ENCODE measurements at places on chromosomes 11 and 22. TPM values are rescaled to one million over a fixed set of nuclear protein-coding genes. Genes with fewer than 3 reads are reported as not detected.
A peak's percentile ranks its signal among the peaks of the same experiment; 100 is the strongest.

The MFRP gene
- total RNA-seq, result not detected

DNA sequence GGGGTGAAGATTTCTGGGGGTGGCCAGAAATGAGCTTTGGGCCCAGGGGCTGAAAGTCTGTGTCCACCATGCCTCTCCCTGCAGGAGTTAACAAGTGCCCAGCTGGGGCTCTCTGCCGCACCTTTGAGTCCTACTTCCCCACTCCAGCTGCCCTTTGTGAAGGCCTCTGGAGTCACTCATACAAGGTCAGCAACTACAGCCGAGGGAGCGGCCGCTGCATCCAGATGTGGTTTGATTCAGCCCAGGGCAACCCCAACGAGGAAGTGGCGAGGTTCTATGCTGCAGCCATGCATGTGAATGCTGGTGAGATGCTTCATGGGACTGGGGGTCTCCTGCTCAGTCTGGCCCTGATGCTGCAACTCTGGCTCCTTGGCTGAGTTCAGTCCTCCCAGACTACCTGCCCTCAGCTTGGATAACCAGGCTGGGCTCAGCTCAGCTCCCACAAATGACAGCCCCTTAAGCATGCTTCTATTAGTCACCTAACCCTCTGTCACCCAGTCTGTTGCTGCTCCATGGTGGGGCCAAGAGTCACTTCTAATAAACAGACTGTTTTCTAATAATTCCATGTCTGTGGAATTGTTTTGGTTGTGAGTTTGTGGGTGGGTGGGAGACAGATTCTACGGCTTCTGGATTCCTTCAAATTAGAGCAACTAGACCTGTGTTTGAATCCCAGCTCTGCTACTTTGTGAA, 3.0 kb upstream of the INPPL1 start:
- H3K4me3 ChIP-seq, result no peak overlapping the region
- peaks cover 14% of the 10 kb centered on the region for H3K27me3 ChIP-seq
- no peak for DNase-seq
- H3K36me3 ChIP-seq, result peaks cover 3% of the 10 kb centered on the region
- H3K4me1 ChIP-seq, result peaks cover 12% of the 10 kb centered on the region
- H3K27ac ChIP-seq, result no peak overlapping the region

DNA sequence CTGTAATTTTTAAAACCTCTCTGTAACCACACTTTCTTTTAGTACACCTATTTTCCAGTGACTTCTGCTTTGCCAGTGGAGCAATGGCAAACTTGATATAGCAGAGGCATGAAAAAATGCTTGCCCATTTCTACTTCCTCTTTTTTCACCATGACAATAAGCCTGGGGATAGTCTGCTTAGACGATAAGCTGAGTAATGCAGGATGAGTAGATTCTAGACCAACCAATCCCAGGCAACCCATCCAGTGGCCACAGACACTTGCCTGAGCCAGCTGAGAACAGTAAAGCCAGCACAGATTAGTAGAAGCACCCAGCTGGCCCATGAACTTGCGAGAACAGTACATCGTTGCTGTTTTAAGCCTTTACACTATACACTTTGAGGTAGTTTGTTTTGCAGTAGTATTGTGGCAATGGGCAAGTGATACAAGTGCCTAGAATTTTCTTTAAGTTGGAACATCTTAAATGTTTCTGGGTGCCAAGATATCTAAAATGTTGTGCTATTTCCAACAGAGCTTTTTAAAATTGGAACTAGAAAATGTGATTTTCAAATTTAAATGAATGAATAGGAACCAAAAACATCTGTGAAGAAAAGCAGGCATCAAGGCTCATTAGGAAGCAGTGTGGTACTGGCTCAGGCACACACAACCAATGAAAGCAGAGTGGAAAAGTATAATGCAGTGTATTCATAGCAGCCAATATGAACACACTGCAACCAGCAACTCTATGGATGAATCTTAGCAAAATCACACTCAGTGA, 37.7 kb downstream of the DDI1 start:
- no peak overlapping the region for H3K27ac ChIP-seq
- no peaks in the 10 kb centered on the region for H3K4me1 ChIP-seq
- no peak overlapping the region for H3K4me3 ChIP-seq
- H3K36me3 ChIP-seq, result no peaks in the 10 kb centered on the region

- peak overlapping the region; percentile 54 for H3K27ac ChIP-seq
- no peaks in the 10 kb centered on the region for H3K36me3 ChIP-seq
- peaks cover 46% of the 10 kb centered on the region for H3K4me1 ChIP-seq
- H3K4me3 ChIP-seq, result no peak overlapping the region
- no peaks in the 10 kb centered on the region for H3K27me3 ChIP-seq
These were observed 110.6 kb downstream of the SCN3B start for GRCh38 chr11:123543797-123544196.

DNA sequence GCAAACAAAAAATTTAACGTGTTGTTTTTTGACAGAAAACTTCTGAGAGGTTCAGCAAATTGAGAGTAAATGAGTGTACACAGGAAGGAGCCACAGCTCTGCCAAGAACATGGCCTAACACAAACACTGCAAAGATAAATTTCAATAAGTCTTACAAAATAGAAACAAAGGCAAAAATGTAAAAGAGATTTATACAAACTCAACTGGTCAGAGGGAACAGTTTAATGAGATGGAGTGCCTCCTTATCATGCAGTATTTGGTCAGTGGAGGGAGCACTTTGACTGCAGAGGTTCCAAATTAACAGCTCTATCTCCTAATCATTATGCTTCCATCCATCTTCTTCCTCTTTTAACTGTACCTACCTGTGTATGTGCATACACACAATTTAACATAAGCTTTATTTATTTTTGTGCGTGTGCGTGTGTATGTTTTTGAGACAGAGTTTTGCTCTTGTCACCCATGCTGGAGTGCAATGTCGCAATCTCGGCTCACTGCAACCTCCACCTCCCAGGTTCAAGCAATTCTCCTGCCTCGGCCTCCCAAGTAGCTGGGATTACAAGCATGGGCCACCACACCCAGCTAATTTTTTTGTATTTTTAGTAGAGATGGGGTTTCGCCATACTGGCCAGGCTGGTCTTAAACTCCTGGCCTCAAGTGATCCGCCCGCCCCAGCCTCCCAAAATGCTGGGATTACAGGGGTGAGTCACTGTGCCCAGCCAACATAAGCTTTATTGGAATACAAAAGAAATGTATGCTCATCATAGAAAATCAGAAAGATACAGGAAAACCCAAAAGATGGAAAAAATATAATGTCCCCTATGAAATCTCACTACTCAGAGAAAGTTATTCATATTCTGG, 111.9 kb downstream of the MRTFA start:
- no peak overlapping the region for H3K4me3 ChIP-seq
- peaks cover 20% of the 10 kb centered on the region for H3K4me1 ChIP-seq
- no peaks in the 10 kb centered on the region for H3K36me3 ChIP-seq
- peak; percentile 18 for DNase-seq
- no peak overlapping the region for H3K27ac ChIP-seq

GRCh38 chr11:16542353-16542752, 186.0 kb upstream of the SOX6 start:
- no peaks in the 10 kb centered on the region for H3K36me3 ChIP-seq
- H3K4me1 ChIP-seq, result no peaks in the 10 kb centered on the region
- no peak overlapping the region for H3K4me3 ChIP-seq
- no peaks in the 10 kb centered on the region for H3K27me3 ChIP-seq
- DNase-seq, result no peak

GRCh38 chr11:27391331-27392015, 28.5 kb upstream of the CCDC34 start:
- peaks cover 80% of the 10 kb centered on the region for H3K4me1 ChIP-seq
- H3K27me3 ChIP-seq, result no peaks in the 10 kb centered on the region
- peak overlapping the region; percentile 66 for H3K27ac ChIP-seq
- no peak overlapping the region for H3K4me3 ChIP-seq
- DNase-seq, result no peak

GRCh38 chr11:115166820-115167219, 337.4 kb downstream of the CADM1 start:
- H3K27me3 ChIP-seq, result no peaks in the 10 kb centered on the region
- no peaks in the 10 kb centered on the region for H3K36me3 ChIP-seq

- H3K27me3 ChIP-seq, result no peaks in the 10 kb centered on the region
- H3K36me3 ChIP-seq, result no peaks in the 10 kb centered on the region
- H3K4me3 ChIP-seq, result no peak overlapping the region
- H3K4me1 ChIP-seq, result no peaks in the 10 kb centered on the region
- DNase-seq, result no peak
- no peak overlapping the region for H3K27ac ChIP-seq
These were observed 101.8 kb downstream of the MYO18B start for GRCh38 chr22:25843660-25844405.

DNA sequence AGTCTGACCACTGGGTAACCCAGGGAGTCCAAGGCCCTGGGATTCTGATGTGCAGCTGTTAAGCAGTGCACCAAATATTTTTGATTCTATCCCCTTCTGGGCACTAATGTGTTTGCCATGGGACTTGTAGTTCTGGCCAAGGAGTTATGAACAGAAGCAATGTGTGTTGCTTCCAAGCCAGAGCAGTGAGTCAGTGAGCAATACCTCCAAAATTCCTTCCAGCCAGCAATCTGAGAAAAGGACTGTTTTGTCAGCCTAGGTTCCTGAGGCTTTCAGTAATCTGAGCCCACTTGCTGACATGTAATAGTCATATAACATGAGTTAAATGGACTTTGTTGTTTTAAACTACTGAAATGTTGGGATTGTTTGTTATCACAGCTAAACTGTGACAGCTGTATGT, 311.4 kb downstream of the NELL1 start:
- no peaks in the 10 kb centered on the region for H3K4me1 ChIP-seq
- H3K27me3 ChIP-seq, result no peaks in the 10 kb centered on the region
- H3K36me3 ChIP-seq, result no peaks in the 10 kb centered on the region
- no peak overlapping the region for H3K4me3 ChIP-seq

Data from osteoblast (primary cell).